ENCODE measurements at places on chromosomes 2 and 18.

DNA sequence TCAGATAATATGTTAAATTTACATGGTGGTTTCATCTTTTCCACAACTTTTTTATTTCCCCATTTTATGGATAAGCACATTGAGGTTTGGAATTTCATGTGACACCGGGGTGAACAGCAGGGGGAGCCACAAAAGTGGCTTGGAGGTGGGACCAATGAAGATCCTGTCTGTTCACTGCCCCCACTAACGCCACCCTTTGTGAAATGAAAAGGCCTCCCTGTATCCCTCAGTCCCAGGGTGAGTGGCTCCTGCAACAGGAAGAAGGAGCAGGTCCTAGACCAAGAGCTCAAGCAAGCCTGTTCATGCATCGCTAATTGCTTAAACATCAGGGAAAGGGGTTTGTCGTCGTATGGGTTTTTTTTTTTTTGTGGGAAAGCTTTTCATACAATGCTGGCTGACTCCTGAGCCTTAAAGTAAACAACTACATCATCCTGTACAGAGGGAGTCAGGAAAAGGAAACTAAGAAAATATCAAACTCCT is 267.8 kb upstream of the EPAS1 start:
- no peak for DNase-seq

DNA sequence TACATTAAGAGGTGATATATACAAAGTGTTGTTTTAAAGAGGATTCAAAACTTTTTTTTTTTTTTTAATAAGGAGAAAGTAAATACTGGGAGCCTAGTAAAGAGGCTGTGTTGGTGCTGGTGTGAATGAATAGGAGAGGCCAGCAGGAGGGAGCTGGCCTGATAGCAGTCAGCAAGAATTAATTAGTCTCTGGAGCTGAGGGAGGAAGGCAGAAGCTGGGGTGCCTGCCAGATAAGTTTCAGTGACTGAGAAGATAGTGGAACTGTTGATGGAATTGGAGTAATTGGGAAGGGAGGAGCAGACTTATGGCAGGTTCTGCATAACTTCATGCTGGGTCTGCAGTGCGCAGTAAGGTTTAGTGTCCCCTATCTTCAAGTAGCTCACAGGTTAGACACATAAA is 36.2 kb upstream of the SNORC start:
- DNase-seq = no peak

DNA sequence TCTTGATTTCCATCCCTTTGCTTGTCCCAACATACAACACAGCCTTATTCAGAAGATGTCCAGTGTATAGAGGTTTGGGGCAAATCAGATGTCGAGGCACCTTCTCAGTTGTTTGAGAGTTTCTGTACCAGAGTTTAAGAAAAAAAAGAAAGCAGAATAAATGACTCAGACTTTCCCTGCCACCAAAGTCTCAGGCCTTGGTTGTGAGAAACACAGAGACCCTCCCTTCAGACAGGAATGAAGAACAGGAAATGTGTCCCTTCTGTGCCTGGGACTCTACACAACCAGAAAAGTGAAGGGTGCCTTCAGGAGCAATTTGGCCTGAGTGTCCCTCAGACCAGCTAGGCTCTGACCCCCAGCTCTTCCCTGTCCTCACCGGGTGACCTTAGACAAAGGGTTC is 37.3 kb upstream of the REL start:
- DNase-seq = no peak

- DNase-seq = no peak
These were observed 427.9 kb downstream of the PLCL1 start for GRCh38 chr2:198232281-198232680.

DNA sequence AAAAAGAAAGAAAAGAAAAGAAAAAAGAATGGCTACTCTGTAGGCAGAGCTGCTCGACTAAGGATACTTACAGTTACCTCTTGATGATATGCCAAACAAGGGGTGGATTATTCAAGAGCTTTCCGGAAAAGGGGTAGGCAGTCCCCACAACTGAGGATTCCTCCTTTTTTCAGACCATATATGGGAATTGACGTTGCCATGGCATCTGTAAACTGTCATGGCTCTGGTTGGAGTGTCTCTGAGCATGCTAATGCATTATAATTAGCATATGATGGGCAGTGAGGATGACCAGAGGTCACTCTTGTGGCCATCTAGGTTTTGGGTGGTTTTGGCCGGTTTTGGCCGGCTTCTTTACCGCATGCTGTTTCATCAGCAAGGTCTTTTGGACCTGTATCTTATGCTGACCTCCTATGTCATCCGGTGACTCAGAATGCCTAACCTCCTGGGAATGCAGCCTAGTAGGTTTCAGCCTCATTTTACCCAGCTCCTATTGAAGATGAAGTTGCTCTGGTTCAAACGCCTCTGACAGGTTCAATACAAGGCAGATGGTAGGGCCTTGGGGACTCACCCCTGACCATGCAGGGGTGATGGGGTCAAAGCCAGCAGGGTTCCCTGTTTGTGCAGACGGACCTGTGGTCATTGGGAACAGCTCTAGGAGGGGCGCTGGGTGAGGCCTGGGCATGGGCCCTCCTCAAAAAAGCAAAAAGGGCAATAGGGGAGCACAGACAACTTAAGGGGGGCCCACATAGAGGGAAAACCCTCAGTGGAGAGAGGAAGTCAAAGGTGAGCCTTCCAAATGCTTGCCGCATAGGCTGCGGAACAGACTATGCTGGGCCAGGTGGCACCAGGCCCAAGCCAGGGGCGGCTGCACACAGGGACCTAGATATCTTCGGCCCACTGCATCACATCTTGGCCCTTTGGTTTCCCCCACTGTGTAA is 251.2 kb upstream of the RAB6C start:
- DNase-seq = no peak

DNA sequence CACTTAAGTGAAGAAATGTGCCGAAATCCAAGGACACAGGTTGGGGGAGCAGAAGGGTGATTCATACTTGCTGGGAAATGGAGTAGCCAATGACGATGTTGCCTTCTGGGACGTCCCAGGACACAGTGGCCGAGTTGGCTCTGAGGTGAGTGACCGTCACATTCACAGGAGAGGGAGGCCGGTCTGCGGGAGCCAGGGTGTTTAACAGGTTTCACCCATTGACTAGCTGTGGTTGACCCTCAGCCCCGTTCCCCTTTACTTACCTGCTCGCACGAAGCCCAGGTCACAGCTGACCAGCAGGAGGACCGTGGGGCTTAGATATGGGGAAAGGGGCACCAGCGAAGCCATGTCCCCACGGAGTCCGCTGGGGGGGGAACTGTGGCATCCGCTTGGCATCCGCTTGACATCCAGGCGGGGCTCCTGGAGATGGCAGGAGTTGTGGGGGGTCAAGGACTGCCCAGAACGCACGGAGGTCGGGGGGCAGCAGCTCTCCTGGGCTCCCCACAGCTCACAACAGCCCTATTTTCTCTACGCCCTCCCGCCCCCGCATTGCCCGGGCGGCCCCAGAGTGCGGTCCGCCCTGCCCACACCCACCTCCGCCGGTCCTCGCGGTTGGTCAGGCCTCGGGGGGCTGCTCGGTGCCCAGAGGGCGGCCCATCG is 586 bp downstream of the FNDC4 start:
- DNase-seq = peak; percentile 53

DNA sequence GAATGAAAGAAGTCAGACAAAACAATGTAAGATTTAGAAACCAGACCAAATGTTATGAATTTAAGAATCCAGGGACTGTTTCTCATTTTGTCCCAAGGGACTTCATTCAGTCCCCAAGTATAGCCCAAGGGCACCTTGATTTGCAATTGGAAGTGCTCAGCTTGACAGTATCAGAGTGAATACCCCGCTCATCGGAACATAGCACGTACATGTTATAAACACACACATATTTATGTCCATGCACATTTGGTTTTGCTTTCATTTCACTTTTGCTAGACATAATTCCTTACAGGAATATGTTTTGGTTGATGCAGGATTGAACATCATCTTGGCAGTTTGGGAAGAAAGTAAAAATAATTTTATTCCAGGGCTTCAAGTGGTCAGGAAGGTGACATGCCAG is 100.2 kb downstream of the PID1 start:
- no peak for DNase-seq

GRCh38 chr2:178386986-178387597 is 63.9 kb downstream of the PRKRA start:
- no peak for DNase-seq

DNA sequence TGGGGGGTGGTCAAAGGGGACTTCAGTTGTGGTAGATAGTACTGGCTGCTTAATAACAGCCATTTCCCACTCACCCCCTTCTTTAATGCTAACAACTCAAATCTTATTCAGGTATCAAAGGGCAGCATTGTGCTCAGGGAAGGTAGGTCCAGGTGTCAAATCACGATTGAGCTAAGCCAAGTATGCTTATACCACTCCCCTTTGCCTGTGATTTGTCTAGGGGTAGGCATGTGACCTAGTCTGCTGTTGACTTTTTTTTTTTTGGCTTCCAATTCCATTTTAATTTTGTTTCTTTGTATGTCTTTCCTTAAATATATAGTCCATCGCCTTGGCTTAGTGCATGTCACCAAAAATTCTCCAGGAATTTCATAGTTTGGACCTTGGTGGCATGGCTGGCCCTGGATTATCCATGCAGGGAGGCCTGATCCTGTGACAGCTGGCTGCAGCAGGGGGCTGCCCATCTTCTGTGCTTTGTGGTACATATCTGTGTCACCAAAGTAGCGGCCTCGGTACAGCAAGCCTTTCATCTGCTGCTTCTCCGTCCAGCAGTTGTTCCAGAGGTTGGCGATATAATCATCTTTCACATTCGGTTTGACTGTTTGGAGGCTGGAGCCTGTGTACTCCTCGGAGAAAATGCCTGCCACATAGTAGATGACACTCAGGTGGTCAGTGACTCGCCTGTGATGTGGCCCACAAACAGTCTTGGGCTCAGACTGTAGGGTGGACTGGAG is 68.1 kb upstream of the SPRED2 start:
- DNase-seq = no peak

- no peak for DNase-seq
These were observed 16.9 kb downstream of the SLC66A2 start for GRCh38 chr18:79934311-79935097.

DNA sequence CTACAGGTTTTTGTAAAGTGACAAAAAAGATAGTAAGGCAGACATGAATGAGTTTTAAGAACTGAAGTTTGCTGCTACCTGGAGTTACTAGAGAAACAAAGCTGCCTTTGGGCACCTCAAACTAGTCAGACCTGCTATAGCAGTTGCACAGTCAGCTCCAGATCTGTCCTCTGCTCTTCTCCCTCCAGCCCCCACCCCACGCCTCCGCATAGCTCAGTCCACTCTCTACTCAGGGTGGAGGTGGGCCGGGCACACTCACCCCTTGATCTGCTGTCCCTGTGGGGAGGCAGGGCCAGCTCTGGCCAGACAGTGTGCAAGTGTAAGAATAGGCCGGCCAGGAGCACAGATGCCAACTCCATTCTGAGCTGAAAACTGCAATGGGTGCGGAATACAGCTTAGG is 4.1 kb downstream of the SERTAD2 start:
- DNase-seq = no peak

DNA sequence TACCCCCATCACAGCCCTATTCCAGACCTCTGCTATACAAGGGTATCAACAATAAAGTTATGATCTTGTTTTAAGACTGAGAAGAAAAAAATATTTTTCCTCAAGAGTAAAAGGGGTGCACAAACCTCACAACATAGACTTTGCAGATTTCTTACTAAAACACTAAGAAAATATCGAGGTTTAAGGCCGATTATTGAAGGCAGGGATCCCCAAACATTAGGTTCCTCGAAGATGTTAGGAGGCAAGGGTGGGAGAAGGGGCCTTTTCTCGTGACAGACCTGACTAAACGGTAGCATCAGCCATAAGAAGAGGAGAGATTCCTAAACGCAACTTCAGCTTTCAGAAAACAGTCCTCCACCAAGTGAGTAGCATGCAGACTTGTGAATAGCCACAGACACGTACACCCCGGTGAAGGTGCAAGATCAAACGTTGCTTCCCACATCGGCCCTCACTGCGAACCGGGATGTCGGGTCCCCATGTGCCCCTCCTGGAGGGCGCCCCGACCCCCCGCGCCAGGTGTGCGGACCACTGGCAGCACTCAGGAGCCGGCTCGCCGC is 678 bp downstream of the PIAS2 start:
- DNase-seq = peak; percentile 30

- no peak for DNase-seq
These were observed 14.5 kb downstream of the RPS27A start for GRCh38 chr2:55247025-55247424.

- DNase-seq = no peak
These were observed 15.2 kb downstream of the NPAS2 start for GRCh38 chr2:100835006-100835659.

DNA sequence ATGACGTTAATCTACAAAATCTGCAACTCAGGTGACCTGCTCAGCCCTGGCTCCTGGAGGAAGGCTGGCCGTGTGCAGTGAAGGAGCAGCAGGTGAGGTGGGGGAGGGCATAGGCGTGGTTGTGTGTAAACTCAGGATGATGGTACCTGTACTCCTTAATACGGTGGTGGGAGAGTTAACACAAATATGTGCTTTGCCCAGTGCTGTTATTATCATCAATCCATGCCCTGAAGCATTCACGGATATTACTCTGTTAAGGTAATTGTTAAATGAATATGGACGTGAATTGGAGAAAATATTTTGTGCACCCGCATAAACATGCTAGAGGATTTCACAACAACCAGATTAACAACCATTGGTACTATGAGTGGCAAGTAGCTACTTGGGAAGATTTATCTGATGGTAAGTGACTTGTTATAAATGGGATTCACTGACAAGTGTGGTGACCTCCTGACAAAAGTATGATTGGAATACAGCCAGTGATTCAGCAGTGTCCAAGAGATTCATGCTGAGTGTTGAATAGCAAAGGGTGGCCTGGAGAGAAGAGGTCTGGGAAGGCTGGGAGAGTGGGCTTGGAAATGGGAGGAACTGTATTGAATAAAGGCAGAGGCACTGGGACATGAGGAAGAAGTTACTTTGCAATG is 194.1 kb downstream of the TPGS2 start:
- no peak for DNase-seq

GRCh38 chr18:60247103-60247502 is 125.5 kb downstream of the MC4R start:
- no peak for DNase-seq

DNA sequence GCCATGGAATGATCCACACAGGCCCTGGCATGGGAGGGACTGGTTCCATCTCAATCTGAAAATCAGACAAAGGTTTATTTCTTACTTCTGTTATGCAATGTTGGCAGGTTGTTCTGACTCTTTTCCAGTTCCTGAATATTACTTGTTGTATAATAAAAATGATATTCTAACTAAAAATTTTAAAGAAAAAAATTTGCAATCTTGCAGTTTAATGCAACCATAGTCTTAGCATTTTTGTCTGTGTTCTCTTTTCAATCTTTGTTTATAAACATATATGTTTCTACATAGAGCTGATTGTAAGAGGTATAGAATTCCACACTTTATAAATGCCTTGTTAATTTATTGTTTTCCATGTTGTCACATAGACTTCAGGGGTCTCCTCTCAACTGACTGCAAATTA is 143.4 kb downstream of the RPIA start:
- no peak for DNase-seq

- DNase-seq = no peak
These were observed 247.0 kb downstream of the DOK6 start for GRCh38 chr18:69647702-69648101.

- no peak for DNase-seq
These were observed 487 bp downstream of the STARD6 start for GRCh38 chr18:54357082-54357659.

- no peak for DNase-seq
These were observed 189.3 kb downstream of the LTBP1 start for GRCh38 chr2:33136056-33136455.

GRCh38 chr2:222760301-222760897 is 88.9 kb downstream of the MOGAT1 start:
- DNase-seq = no peak

GRCh38 chr2:215845839-215846586 is 167.3 kb downstream of the MREG start:
- no peak for DNase-seq

- no peak for DNase-seq
These were observed 101.7 kb upstream of the NOSTRIN start for GRCh38 chr2:168700615-168701245.

- no peak for DNase-seq
These were observed 6.6 kb downstream of the DSG3 start for GRCh38 chr18:31454066-31454708.
